KBM-7 (cell line): ENCODE measurements at places on chromosomes 7 and 10.

- no peak for DNase-seq
These were observed 360.8 kb downstream of the CRPPA start for GRCh38 chr7:16060502-16060901.

- no peak for DNase-seq
These were observed 87.0 kb downstream of the ZNF365 start for GRCh38 chr10:62461120-62461519.

DNA sequence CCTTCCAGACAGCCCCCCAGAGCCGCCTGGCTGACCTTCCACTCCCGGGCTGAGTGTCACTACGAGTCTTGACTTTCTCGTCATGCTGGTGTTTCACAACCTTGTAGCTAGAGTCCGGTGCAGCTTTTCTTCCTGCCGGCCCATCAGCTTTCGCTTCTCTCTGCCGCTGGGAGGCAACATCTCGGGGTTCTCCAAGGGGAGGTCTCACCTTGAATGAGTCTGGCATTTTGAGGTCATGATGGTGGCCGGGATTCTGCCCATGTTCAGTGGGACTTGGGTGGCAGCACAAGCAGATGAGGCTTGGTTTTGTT lies 285.2 kb downstream of the CAMK1D start:
- DNase-seq, result no peak

DNA sequence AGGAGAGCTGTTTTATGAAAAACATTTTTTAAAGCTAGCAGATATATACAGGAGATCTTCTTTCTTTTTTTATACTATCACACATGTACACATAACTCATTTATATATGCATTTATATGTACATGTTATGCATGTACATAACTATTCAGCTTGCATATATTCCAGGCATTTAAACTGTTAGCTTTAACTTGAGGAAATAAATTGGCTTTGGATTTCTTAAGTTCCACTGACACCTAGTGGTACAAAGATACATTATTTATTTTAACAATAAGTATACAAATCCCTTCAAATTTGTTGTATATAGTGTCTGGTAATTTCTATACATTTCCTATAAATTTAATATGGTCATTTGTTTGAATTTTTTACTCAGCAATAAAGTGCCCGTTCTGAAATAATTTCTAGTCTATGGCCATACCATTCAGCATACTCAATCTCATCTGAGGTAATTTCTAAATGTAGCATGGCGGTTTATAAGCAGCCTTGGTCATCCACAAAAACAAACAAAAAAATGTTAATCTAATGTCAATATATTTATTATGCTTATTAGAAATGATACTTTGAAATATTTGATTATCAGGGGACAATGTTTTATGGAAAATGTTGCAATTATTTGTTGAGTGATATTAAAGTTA lies 11.6 kb downstream of the ZDHHC6 start:
- DNase-seq, result peak; percentile 37

GRCh38 chr7:140649556-140650205 lies 9.1 kb upstream of the DENND2A start:
- no peak for DNase-seq

GRCh38 chr10:124293616-124294449 lies 124.9 kb downstream of the OAT start:
- no peak for DNase-seq

GRCh38 chr10:11742009-11742778 lies at the start of gene ECHDC3:
Gene ECHDC3 (plus strand): TSS chr10:11742382. CDS start chr10:11742577, 195 bp downstream.
- peak; percentile 54 for DNase-seq

- no peak for DNase-seq
These were observed 120.9 kb upstream of the ABCB5 start for GRCh38 chr7:20494566-20494965.

GRCh38 chr10:104894681-104895080 lies 253.6 kb downstream of the SORCS3 start:
- no peak for DNase-seq

DNA sequence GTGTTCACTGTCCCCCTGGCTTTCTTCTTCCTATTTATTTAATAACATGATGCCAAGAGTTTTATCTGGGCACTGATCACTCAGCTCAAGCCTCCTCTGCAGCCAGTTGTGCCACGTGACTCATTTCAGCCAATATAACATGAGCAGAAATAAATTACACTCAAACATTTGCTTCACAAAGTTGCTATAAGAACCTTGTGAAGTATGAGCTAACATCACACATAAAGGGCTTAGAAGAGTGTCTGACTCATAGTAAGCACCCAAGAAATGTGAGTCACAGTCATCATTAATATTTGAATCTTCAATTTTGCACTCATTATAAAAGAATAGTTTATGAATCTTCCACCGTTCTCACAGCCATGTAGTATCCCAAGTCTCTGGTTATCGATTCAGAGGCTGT lies 414.6 kb upstream of the NPVF start:
- DNase-seq, result no peak

GRCh38 chr7:101948650-101949049 lies 131.2 kb downstream of the CUX1 start:
- DNase-seq, result no peak

GRCh38 chr7:77537136-77537777 lies at the start of gene PTPN12:
Gene PTPN12 (plus strand): TSS chr7:77537295. CDS start chr7:77537547, 252 bp downstream.
- DNase-seq, result peak; percentile 82

DNA sequence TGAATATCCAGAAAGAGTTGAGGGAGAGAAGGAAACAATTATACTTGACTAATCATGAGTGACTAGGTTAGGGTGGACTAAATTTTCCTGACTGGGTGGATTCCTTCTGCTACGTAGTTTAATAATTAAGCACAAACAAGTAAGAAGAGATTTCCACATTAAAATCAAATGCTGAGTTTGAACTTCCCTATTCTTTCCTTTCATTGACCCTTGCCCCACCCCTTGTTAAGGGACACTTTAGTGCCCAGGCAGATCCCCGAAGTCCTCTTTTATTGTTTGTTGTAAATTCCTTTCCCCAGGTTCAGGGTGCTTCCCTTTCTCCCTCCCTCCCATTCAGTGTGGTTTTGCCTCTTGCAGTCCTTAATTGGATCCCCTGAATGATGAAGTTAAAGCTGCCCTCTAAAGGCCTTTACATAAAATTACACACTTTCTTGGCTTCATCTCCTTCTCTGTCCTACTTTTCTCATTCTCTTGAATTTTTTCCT lies 8.8 kb upstream of the SPAM1 start:
- DNase-seq, result peak; percentile 32

- no peak for DNase-seq
These were observed 217.9 kb downstream of the GLRX3 start for GRCh38 chr10:130353928-130354572.

GRCh38 chr10:123634221-123634620 lies 31.9 kb upstream of the GPR26 start:
- no peak for DNase-seq

GRCh38 chr7:123635551-123636359 lies 19.9 kb upstream of the LMOD2 start:
- peak; percentile 16 for DNase-seq

DNA sequence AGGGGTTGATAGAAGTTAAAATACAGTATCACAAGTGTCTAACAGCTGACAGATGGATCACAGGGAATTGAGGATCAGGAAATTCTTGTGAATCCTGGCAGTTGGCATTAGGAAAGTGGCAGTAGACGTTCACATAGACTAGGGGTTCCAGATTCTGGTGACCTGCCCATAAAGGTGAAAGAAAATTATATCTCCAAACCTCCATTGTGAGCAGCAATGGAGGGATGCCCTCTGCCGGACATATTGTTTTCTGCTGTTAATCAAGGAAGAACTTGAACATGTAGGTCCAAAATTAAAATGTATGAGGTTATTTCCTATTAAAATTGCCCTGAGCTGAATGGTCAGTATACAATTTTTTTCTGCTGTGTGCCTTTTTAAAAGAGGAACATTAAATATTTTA lies 5.1 kb downstream of the NME8 start:
- peak; percentile 34 for DNase-seq

DNA sequence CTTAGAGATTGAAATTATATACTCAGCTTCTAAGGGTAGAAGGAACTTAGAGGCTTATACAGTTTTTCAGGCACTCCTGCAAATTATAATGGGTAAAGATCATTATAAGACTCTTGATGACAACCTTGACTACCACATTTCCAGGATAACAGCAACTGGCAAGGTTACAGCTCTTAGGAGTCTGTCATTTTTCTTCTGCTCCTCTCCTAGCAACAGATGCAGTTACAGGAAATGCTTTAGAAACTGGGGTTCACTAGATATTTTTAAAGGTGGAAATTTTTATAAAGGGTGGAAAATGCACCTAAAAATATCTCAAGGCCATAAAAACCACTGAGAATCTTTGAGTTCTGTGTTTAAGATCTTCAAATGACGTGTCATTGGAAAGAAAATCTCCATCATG lies 185.8 kb downstream of the RELN start:
- DNase-seq, result no peak

DNA sequence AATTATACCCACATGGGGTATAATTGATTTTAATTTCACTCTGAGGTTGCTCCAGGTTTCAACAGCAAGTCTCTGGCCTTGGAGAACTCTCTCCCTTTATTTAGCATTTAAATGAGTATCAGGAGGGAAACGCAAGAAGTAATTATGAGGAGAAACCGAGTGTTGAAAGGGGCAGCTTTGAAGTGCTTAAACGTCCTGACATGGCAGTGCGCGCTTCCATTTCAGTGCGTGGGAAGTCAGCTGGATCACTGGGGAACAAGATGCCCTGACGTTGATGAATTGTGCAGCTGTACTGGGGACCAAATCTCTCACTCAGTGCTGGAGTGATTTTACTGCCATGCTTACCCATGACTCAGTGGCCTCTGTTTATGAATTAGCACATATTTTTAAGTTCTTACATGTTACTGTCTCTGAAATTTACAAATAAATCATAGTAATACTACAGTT lies 106.0 kb upstream of the PRR15 start:
- DNase-seq, result no peak

DNA sequence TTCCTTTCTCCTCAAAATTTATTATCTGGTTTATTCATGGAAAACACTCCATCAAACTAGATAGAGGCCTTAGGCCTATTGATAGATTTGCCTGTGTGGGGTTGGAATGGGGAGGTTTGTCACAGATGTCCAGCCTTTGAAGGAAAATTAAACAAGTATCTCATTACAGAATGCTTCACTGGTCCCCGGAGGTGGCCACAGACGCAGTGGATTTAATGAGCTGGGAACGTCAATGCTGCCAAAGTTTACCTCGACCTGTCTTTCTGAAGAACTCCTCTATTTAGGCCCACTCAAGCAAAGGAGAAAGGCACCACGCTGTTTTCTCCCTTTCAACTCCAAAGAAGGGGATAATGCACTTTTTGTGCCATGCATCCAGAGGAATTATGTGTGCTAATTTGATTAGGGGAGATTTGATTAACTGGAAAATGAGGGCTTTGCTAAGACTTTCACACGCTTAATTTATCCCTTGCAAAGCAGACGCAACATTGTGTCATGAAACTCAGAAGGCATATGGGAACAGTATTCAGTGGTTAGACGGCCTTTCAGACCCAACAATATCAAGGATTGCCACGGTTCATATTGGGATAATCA lies 558.8 kb upstream of the GALNT17 start:
- no peak for DNase-seq

- DNase-seq, result no peak
These were observed 171.1 kb downstream of the ADK start for GRCh38 chr10:74322141-74322540.

DNA sequence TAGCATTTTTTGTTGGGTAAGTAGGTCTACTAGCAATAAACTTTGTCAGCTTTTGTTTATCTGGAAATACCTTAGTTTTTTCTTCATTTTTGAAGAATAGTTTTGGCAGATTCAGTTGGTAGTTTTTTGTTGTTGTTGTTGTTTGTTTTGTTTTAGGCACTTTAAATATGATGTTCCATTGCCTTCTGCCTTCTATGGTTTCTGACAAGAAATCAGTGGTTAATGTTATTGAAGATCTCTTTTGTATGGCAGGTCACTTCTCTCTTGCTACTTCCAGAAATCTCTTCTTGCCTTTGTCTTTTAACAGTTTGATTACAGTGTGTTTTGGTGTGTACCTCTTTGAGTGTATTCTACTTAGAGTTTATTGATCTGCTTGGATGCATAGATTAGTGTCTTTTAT lies 41.8 kb upstream of the ZNF365 start:
- DNase-seq, result no peak
